Activated CD8-positive, alpha-beta memory T cell treated with anti-CD3 and anti-CD28 coated beads, Interleukin-2, amount 10 ng/mL, durations not matched to agents 7 days and 5 days (primary cell): ENCODE measurements at places on chromosomes 7 and 10. TPM values are rescaled to one million over a fixed set of nuclear protein-coding genes. Genes with fewer than 3 reads are reported as not detected.
A peak's percentile ranks its signal among the peaks of the same experiment; 100 is the strongest.

The OR6V1 gene
- not detected for total RNA-seq

The CYP26C1 gene
- 0.05 TPM for total RNA-seq

DNA sequence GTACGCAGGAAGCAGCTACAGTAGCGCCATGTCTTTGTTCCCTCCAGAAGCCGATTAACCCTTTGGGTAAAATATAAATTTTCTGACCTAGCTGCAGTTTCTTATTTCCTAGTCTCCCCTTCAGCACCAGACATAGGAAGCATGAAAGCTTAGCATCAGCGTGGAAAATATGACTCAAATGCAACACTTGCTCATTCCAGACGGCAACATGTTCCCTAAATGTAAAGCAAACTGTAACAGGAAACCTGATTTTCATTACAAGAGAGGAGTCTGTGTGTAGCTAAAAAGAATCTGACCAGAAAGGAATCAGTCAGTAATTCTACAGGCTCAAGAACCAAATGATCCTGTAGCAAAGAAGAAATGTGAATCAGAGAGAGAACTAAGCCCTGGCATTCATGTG, 219.2 kb downstream of the C7orf25 start:
- no peak overlapping the region for H3K27ac ChIP-seq
- H3K4me1 ChIP-seq = no peaks in the 10 kb centered on the region
- H3K36me3 ChIP-seq = no peaks in the 10 kb centered on the region

The PNLIPRP1 gene
- not detected for total RNA-seq

GRCh38 chr10:5987747-5988146, 10.4 kb upstream of the IL15RA start:
- H3K4me3 ChIP-seq = no peak overlapping the region
- peak overlapping the region; percentile 39 for H3K27ac ChIP-seq
- H3K27me3 ChIP-seq = peaks cover 7% of the 10 kb centered on the region
- peaks cover 14% of the 10 kb centered on the region for H3K36me3 ChIP-seq
- DNase-seq = peak; percentile 36

The IDI2 gene
- total RNA-seq = not detected

GRCh38 chr7:146722986-146723385, 606.4 kb downstream of the CNTNAP2 start:
- no peaks in the 10 kb centered on the region for H3K27me3 ChIP-seq
- no peak for DNase-seq
- H3K4me1 ChIP-seq = no peaks in the 10 kb centered on the region

The STRA8 gene
- total RNA-seq = not detected

- H3K27me3 ChIP-seq = peaks cover 25% of the 10 kb centered on the region
- H3K27ac ChIP-seq = no peak overlapping the region
- no peak overlapping the region for H3K4me3 ChIP-seq
- no peak for DNase-seq
- no peaks in the 10 kb centered on the region for H3K36me3 ChIP-seq
Measured at GRCh38 chr7:100398239-100398638, 25.0 kb downstream of the PILRA start.

DNA sequence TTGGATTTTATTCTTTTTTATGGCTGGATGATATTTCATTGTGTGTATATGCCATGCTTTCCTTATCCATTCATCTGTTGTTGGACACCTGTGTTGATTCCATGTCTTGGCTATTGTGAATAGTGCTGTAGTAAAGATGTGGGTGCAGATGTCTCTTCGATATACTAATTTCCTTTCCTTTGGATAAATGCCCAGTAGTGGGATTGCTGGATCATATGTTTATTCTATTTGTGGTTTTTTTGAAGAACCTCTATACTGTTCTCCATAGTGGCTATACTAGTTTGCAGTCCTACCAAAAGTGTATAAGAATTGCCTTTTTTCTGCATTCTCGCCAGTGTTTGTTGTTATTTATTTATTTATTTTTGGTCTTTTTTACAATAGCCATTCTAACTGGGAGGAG, 159.8 kb downstream of the WNT2 start:
- no peaks in the 10 kb centered on the region for H3K27me3 ChIP-seq
- no peak overlapping the region for H3K4me3 ChIP-seq
- no peak overlapping the region for H3K27ac ChIP-seq
- no peaks in the 10 kb centered on the region for H3K36me3 ChIP-seq
- DNase-seq = no peak
